ENCODE measurements at places on chromosomes 7 and 10.
A peak's percentile ranks its signal among the peaks of the same experiment; 100 is the strongest.

- peak; percentile 78 for DNase-seq
These were observed 277.1 kb downstream of the SNX13 start for GRCh38 chr7:17663061-17663675.

- DNase-seq = peak; percentile 67
These were observed 29.5 kb downstream of the PLXDC2 start for GRCh38 chr10:19845503-19846368.

DNA sequence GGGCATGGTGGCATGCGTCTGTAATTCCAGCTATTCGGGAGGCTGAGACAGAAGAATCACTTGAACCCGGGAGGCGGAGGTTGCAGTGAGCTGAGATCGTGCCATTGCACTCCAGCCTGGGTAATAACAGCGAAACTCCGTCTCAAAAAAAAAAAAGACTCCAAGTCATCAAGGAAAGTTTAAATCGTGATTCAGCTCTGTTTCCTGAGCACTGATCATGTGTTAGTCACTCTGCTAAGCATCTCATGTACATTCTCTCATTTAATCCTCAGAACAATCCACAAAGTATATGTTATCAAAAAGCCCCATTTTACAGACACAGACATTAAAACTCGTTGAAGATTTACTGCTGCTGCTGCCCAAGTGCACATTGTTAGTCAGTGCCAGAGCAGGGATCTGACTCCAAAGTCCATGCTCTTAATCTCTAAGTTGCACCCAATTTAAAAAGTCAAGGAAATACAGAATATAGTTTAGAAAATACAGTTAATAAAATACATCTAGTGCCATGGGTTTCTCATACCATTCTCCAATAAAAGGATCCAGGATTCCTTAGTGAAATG lies 6.2 kb downstream of the PIK3AP1 start:
- DNase-seq = peak; percentile 56

DNA sequence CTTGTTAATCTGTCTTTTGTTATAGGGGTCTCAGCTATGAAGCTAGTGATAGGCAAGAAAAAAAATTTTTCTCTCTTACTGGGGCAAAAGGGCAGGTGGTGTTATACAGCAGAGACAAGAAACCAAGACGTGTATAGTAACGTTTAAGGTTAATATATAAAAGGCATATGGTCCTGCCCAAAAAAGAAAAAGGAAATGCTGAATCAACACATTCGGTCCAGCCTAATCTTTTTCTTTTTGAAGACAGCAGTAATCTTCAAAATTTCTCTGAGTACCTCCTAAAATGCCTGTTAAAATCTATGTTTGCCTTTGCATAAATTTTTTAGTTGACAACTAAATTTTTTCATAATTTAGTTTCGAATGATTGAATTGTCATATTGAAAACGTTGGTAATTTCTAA lies 54.5 kb downstream of the P4HA1 start:
- DNase-seq = no peak

Data from bronchial epithelial cell (primary cell).